Fibroblast of skin of right quadriceps (primary cell): ENCODE measurements at places on chromosomes 5 and 9.

GRCh38 chr9:71793386-71794105, 25.2 kb upstream of the CEMIP2 start:
- peak; percentile 79 for DNase-seq

GRCh38 chr9:136143215-136144001, 24.7 kb upstream of the TMEM250 start:
- peak; percentile 23 for DNase-seq

- no peak for DNase-seq
These were observed 197.5 kb downstream of the KIAA0825 start for GRCh38 chr5:94420885-94421284.

GRCh38 chr5:128237546-128237945, 154.0 kb downstream of the SLC12A2 start:
- peak; percentile 64 for DNase-seq

GRCh38 chr5:96660971-96661854, 963 bp upstream of the CAST start:
- peak; percentile 49 for DNase-seq

- DNase-seq: no peak
These were observed 39.8 kb downstream of the F2RL2 start for GRCh38 chr5:76583163-76584047.

DNA sequence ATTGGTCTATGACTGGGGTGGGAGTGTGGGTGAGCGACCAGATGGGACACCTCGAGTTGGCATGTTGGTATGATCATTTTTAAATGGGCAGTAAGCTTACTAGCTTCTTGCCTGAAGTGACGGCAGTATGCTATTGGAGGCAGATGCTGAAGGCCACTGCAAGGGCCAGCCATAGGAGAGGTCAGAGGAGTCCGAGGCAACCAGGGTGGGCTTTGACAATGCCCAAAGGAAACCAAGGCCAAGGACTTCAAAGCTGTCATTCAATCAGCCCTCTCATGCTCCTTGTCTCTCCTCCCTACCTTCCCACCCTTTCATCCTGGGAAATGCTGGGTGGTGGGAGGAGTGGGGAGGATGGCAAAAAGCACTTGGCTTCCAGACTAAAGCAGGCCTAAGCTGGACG, 57.1 kb upstream of the GLRX start:
- no peak for DNase-seq

DNA sequence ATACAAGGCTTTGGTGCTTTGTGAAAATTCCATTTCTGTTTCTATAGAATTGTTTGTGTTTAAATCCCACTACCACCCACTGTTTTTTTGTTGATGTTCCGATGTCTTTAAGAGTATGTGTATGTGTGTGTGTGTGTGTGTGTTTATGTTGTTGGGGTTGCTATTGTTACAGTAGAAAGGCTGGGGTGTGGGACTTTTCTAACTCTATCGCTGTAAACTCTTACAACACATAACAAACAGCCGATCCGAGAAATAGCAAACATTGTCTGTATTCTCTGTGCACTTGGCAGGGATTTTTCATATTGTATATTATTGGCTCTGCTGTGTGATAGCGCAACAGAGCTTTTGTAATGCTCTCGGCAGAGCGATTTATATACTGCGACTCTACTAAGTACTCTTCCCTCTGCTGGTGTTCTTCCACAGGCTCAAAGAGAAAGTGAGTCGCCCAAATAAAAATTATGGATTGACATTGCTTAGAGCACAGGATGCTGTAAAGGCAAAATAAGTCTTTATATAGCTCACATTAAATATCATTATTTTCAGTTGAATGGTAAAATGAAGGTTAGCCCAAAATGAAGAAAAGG, 492.2 kb upstream of the ARRDC3 start:
- DNase-seq: no peak

DNA sequence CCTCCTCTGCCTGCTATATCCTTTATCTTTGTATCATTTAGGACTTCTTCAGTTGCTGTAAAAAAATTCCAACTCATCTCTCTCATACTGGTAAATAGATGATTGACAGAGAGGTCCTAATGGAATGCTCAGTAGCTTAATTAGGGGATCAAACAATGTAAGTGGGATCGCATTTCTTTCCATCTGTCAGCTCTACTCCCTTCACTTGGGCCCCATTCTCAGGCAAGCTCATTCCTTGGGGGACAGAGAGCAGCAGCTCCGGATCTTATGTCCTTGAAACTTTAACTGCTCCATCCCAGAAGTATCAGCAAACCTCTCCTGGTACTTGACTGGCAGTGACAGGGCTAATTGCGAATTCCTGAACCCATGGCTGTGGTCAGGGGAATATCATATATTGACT, 146.7 kb downstream of the YTHDC2 start:
- DNase-seq: no peak

GRCh38 chr9:135494791-135495559, 5.5 kb upstream of the MRPS2 start:
- no peak for DNase-seq

DNA sequence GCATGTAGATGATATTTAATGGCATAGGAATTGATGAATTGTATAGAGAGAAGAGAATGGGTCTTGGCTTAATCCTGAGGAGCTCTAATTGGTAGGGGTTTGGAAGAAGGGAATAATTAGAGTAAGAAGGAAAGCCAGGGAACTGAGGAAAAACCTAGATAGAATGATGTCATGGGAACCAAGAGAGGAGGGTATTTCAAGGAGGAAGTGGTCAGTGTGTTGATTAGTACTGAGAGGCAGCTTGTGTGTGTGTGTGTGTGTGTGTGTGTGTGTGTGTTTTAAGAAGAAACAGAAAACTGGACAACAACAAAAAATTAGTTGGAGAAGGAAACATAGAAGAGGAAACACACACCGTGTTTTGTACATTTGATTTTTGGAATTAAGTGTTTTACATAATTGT, 42.8 kb downstream of the MAST4 start:
- no peak for DNase-seq

DNA sequence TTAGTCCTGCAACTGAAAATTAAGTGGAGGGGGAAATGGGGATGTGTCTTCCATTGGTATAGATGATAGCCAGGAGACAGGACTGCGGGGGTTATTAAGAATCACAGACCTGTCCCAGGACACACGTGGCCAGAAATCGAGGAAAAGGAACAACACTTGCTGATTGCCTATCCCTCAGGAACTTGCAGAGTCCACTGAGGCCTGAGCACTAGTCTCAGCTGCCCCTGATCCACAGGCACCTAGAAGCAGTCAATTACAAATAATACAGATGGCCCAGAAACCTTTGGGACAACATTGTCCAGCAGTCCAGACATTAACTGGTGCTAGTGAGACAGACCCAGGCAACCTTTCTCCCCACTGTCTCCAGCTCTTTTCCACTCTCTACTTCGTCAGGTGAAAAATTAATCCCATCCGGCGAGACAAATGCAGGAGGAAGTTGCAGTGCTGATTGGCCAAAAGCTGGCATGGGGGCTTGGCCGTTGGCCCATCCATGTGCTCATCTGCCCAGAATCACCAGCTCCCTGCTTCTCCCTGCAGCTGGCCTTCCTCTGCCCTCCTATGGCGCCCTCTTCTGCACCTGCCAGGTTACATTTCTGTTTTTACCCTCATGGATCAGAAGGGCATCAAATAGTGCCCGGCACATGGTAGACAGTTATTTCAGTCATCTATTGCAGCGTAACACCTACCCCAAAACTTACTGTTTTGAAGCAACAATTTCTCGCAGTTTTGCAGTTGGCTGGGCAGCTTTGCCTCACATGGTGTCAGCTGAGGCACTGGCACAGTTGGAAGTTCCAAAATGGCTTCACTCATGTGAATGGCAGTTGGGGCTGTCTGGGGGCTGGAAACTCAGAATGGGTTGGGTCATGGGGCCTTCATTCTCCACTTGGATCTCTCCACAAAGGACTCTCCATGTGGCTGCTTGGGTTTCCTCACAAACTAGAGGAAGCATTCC, 3.6 kb upstream of the B4GALT1 start:
- DNase-seq: no peak

DNA sequence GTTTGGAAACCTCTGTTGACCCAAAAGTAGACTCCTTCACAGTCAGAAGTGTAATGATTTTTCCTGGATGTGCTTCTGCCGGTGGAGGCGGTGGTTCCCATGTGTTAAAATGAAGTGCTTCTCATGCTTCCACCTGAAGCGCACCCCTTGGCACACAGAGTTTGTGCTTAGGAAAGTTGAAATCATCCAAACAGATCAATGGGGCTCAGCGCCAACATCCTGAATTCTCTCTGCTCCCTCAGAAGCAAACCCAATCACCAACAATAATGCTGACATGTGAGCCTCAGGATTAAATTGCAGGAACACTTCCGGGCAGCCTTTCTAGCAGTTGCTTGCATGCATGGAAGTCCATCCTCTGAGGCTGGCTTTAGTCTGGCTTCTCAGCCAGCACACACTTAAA, 71.0 kb downstream of the MED10 start:
- DNase-seq: no peak

- DNase-seq: peak; percentile 36
These were observed 146.5 kb upstream of the TLX3 start for GRCh38 chr5:171162596-171162995.

GRCh38 chr5:150771034-150771795, 7.3 kb upstream of the SMIM3 start:
- DNase-seq: no peak

DNA sequence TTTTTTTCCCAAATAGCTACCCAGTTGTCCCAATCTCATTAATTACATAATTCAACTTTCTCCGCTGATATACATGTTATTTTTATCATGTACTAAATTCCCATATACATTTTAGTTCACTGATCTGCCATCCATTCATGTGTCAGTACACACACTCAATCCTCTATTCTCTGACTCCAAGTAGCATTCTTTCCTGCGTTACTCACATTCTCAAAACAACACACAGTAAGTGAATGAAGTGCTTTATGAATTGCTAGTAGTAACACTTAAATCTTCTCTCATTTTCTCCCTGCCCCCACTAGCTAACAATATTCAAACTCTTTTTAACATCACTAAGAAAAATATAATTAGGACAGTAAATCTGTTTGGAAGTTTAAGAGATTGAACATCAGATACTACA, 8.9 kb downstream of the ZNF366 start:
- DNase-seq: peak; percentile 77

DNA sequence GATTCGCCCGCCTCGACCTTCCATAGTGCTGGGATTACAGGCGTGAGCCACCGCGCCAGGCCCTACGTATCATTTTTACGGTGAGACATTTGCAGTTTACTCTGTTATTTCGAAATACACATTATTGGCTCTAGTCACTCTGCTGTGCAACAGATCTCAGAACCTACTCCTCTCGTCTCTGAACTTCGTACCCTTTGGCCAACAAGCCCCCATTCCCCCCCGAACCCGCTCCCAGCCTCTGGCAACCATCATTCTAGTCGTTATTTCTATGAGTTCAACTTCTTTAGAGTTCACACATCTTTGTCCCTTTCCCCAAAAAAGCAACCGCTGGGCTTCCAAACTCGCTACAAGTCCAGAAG, 735 bp downstream of the PTGR1 start:
- DNase-seq: peak; percentile 35

DNA sequence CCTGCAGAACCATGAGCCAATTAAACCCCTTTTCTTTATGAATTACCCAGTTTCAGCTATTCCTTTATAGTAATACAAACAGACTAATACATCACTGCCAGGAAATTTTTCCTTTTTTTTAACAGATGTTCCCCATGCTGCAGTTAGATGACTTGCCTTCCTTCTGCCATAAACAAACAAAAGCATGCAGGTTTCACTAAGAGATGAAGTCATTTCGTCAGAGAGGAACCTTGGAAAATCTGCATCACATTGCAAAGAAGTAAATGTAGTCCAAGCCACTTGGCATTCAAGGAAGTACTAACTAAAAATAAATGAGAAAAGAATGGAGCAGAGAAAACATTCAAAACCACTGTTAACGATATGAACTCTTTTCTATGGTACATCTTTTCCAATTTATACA, 194.1 kb upstream of the EFNA5 start:
- DNase-seq: peak; percentile 41

DNA sequence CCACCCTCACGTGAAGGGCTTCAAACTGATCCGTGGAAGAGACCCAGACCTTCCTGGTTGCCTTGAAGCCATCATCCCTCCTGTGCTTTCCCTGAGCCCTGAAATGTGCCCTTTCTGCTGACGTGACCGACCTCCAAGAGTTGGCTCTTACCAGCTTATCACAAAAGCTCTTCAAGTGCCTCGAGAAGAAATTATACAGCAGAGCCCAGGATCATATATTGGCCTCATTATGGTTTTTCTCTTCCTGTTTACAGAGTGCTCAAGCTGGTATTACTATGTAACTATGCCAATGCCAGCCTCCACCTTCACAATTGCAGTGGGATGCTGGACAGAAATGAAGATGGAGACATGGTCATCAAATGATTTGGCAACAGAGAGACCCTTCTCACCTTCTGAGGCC, 66.0 kb downstream of the AOPEP start:
- no peak for DNase-seq

GRCh38 chr9:126862104-126862761, 1.8 kb downstream of the ZBTB34 start:
- DNase-seq: no peak

- no peak for DNase-seq
These were observed 26.3 kb upstream of the SYNPO start for GRCh38 chr5:150613991-150614660.

- DNase-seq: no peak
These were observed 20.1 kb downstream of the DOCK2 start for GRCh38 chr5:169657127-169657526.

GRCh38 chr5:135055396-135055795, 21.4 kb upstream of the PITX1 start:
- DNase-seq: no peak

DNA sequence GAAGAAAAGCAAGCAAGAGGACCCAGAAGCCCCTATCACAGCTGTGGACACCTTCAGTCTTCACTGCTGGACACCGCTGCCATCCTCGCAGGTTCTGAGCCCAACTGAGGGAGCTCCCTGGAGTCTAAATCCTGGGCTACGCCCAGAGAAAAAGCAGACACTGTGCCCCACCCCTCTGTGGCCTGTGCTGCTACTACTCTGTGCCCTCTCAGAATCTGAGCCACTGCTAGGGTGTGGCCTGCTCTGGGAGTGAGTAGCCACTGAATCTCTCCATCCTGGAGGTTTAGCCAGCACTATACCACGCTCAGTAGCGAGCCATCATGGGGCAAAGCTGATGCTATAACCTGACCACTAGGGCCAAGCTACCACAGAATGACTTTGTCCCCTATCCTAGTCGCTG, 338.2 kb downstream of the NPR3 start:
- no peak for DNase-seq

- peak; percentile 73 for DNase-seq
These were observed 4.5 kb downstream of the DUSP1 start for GRCh38 chr5:172766287-172767108.

- DNase-seq: peak; percentile 33
These were observed 164.7 kb downstream of the DOCK2 start for GRCh38 chr5:169801781-169802180.

- peak; percentile 60 for DNase-seq
These were observed 191.3 kb downstream of the DMAC1 start for GRCh38 chr9:7608261-7608660.
